Stimulated activated CD4-positive, alpha-beta T cell treated with anti-CD3 and anti-CD28 coated beads, Interleukin-15, amount 100 ng/mL, for 24 hours (primary cell): ENCODE measurements at places on chromosomes 2 and 18.

DNA sequence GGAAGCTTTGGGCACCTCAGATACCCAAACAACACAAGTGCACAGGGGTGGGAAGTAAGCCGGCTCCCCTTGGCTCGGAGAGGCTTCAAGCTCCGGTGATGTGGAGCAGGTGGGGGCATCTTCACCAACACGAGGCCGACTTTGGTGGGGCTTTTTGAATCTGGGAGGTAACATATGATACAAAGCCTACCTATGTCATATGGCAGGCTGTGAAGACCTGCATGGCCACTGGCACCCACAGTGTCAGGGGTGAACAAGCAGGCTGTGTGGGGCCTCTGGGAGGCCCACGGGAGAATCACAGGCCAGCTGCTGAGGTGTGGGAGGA is 109.0 kb downstream of the EIPR1 start:
- no peak for DNase-seq

DNA sequence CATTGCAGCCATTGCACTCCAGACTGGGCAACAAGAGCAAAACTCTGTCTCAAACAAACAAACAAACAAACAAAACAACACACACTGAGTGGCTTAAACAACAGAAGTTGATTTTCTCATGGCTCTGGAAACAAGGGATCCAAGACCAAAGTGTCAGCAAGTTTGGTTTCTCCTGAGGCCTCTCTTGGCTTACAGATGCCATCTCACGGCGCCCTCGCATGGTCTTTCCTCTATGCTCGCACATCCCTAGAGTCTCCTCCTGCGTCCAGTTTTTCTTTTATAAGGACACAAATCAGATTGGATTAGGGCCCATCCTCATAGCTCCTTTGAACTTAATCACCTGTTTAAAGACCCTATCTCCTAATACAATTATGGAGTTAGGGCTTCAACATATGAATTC is 133.4 kb upstream of the LRRTM1 start:
- DNase-seq = no peak

- DNase-seq = no peak
Observed at GRCh38 chr18:8762968-8763367, 57.6 kb downstream of the MTCL1 start.

DNA sequence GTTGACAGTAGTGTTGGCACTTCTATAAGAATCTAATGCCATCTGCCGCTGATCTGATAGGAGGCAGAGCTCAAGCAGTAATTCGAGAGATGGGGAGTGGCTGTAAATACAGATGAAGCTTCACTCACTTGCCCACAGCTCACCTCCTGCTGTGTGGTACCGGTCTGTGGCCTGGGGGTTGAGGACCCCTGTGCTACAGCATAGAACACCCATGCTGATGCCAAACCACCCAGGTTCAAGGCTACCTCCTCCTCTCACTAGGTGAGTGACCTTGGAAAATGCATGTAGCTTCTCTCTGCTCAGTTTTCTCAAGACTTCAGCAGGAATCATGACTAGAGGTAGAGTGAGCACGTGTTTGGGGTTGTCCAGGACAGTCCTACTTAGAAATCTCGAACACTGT is 263.4 kb downstream of the SH3BP4 start:
- DNase-seq = no peak

- no peak for DNase-seq
Observed at GRCh38 chr2:143759455-143759854, 630.2 kb downstream of the ARHGAP15 start.

GRCh38 chr2:127607399-127607908 is 38.5 kb upstream of the GPR17 start:
- DNase-seq = no peak

DNA sequence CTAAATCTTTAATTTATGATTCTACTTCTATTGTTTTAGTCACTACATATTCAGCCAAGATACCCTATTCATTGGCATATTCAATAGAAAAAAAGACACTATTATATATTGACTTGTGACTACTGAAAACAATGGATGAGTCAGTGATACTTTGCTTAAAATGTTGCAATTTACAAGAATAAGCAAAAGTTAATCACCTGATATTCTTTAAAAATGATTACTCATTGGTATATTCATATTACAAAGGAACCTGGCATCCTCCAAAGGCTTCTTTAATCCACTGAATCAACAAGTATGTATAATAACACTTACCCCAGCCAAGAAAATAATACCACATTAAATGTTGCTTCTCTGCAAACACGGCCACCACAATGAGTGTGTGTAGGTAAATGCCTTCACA is 87.8 kb downstream of the CALCRL start:
- no peak for DNase-seq

DNA sequence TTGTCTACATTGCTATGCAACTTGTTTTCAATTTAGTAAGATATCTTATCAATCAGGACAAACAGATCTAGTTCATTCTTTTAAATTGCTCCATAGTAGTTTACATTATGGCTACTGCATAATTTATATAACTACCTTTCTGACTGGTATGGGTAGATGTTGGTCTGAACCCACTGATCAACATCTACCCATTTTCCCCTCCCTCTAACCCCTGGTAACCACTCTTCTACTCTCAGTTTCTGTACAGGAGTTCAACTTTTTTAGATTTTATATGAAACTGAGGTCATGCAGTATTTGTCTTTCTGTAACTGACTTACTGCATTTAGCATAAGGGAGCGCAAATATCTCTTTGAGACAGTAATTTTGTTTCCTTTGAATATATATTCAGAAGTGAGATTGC is 73.2 kb downstream of the ITSN2 start:
- no peak for DNase-seq
